Stimulated activated CD4-positive, alpha-beta T cell treated with anti-CD3 and anti-CD28 coated beads, Interleukin-4, amount 100 ng/mL, for 24 hours (primary cell): ENCODE measurements at places on chromosomes 7 and 10.
A peak's percentile ranks its signal among the peaks of the same experiment; 100 is the strongest.

DNA sequence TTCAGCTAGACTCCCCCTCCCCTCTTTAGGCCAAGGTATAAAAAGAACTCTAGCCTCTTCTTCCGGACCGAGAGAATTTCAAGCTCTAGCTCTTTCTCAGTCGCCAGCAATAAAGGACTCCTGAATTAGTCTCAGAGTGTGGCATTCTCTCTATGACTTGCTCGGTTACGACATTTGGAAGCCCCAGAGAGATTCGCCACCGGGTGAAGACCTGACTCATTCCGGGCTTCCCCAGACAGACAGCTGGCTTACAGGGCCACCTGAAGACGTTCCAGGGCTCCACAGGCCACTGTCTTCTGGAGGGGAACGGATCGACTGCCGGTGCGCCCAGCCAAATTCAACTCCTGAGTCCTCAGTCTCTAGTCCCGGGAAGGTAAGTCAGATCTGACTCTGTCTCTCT lies at the start of gene AKR1B15:
TSS of gene AKR1B15 (plus strand) at position 234 of the 400 bp plus-strand sequence. CDS start 15,510 bp downstream, outside the sequence.
- DNase-seq, result peak; percentile 9

DNA sequence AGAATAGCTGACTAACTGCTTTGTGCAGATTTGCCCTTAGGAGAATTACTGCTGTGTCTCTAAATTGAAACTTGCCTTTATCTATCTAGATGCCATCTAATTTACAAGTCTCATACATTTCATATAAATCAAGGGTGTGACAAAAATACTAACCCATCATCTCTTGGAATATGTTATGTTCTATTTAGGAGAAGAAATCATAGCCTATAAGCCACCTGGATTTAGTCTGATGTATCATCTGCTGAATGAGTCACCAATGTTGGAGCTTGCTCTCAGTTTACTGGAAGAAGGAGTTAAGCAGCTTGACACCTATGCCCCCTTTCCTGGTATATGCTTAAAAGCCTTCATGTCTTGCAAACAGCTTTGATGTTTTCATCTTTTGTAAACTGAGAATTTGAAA lies 43.5 kb downstream of the NUP205 start:
- no peak for DNase-seq

GRCh38 chr10:107914450-107915214 lies 750.1 kb upstream of the SORCS1 start:
- DNase-seq, result no peak

DNA sequence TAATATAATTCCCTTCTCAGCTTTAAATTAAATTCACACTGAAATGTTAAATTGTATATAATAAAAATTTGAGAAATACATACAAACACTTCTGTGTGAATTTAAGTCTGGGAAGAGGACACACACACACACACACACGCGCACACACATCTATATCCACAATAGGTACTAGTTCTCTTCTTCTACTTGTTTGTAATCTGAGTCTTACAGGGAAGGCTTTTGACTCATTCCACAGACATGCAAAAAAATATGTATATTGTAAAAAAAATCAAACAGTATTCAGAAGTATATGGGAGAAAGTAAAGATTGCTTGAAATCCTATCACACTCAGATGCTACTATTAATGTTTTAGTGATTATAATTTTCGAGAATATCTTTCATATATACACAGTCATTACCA lies 276.2 kb downstream of the MDFIC start:
- DNase-seq, result no peak

DNA sequence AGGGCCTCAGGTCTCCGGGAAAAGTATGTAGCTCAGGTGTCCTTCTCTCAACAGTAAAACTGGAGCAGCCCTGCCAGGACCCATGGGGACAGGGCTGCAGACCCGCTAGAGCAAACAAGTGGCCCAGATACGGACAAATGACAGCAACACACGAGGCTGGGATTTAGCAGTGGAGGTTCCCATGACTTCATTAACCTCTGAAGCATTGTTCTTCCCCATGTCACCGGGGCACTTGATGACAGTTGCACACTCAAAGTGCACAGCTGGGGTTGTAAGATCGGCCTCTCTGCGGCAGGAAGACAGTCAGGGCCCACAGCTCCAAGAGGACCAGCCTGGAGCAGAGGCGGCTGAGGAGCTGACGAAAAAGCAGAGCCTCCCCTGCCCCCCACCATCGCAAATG lies 12.5 kb upstream of the PODXL start:
- no peak for DNase-seq

GRCh38 chr10:118562851-118563250 lies 32.6 kb downstream of the PRLHR start:
- no peak for DNase-seq

DNA sequence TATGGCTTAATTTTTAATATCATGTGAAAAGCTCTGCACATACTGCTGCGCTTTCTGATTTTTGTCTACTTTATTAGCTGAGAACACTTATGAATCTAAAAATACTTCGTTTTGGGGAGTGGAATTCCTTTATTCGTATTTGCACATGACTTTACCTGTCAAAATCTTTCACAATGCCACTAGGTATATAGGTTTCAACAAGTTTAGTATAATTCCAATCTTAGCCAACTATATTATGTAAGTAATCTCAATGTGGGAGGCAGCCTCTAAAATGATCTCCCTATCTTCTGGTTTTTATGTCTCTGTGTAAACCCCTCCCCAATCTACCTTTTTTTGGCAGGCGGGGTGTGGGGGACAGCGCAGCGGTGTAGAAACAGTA lies 55.3 kb downstream of the PARD3 start:
- no peak for DNase-seq

DNA sequence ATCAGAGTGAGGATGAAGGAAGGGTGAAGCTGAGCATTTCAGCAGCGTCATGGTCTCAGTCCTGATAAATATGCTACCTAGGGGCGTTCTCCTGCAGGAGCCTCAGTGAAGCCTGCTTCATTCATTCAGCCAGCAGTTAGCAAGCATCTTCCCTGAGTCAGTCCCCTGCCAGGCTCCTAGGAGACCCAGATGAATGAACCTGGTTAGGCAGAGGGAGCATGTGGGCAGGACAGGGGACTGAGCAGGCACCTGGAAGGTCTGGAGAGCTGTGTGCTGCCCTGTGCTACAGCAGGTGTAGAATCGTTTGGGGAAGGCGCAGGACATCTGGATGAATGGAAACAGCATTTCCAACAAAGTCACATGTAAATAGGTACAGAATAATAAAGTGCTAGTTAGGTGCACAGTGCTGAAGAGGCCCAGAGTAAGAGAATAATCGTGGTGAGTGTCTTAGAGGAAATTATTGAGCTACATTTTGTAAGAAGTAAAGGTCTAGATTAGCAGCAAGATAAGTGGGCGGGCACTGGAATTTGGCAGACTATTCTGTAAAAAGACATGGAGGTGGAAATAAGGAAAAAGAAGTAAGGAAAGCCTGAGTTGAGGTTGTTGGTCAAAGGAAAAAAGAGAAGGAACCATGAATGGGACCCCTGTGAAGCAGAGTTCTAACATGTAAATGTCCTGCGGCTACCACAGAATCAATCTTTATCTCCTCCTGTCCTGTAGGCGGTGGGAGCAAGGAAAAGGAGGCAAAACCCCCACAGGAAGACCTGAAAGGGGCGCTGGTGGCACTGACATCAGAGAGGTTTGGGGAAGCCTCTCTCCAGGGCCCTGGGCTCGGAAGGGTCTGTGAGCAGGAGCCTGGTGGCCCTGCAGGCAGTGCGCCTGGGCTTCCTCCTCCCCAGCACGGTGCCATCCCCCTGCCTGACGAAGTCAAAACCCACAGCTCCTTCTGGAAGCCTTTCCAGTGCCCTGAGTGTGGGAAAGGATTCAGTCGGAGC lies 12.0 kb downstream of the ZSCAN25 start:
- DNase-seq, result no peak

DNA sequence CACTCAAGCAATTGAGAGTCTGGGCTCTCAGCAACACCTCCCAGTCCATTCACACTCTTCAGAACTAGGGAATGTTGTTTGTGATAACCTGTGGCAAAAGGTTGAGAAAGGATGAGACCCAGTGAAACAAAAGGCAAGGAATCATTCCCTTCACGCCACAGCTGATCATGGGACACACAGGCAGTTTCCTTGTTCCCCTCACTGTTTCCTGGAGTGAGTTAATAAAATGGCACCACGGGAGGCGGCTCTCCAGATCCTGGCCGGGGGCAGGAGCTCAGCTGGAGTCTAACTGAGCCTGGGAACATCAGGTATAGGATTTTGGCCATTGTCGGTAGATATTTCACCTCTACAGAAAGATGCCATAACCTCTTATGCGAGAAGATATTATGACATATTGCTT lies 107.3 kb upstream of the FAM171A1 start:
- no peak for DNase-seq

DNA sequence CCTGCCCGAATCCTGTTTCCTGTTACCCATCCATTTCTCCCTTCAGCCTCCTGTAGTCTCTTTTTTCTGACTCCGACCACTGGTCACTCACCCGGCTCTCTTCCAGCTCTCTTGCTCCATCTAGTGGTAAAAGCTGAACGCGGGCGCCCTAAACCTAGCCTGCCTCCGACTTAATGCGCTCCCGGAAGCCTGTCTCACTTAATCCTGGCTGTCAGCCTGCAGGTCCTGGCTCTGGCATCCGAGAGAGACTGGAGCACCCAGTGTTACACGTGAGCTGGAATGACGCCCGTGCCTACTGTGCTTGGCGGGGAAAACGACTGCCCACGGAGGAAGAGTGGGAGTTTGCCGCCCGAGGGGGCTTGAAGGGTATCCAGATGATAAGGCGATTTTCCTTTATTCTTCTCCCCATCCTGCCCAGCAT lies 10.3 kb downstream of the SUMF2 start:
- DNase-seq, result peak; percentile 73

DNA sequence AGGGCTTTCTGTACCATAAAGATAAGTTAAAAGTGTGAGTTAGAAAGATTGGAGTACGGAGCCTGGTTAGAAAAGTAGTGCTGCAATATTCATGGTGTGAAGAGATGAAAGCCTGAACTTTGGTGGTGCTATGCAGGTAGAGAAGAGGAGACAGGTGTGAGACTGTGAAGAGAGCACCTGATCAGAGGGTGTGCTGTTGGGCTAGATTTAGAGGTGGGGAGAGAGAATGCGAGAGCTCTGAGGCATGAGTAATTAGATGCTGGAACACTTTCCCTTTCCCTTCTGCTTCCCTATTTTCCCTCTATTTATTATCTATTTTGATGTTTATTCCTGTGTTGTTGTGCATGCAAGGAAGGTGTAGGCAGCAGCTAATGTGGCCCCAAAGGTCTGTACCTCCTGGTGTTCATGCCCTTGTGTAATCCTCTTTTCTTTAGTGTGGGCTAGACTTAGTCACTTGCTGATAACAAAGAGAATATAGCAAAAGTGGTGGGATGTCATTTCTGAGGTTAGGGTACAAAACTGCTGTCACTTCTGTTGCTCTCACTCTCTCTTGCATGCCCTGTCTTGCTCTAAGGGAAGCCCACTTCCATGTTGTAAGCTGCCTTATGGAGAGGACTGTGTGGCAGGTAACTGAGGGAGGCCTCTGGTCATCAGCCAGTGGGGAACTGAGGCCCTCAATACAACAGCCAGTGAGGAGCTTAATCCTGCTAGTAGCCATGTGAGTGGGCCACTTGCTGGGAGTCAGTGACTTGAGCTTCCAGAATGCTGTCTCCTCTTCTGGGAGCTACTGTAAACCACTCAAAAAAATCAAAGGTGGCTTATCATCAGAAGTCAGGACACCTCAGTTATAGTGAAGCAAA lies 2.6 kb upstream of the ATXN7L1 start:
- no peak for DNase-seq

DNA sequence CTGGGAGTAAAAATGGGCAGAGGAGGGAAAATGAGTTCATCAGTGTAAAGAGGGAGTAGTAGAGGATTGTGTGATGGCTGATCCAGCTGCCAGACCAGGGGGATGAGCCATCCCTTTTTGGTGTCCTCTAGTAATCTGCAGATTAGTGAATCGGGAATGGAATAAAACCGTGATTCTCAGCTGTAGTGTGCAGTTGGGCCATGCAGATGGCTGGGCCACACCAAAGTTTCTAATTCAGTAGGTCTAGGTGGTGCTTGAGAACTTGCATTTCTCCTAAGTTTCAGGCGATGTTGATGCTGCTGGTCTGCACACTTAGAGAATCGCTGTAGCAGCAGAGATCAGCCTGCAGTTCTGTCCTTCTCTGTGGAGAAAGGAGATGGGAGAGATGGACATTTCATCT lies 22.7 kb downstream of the PDCD11 start:
- no peak for DNase-seq

DNA sequence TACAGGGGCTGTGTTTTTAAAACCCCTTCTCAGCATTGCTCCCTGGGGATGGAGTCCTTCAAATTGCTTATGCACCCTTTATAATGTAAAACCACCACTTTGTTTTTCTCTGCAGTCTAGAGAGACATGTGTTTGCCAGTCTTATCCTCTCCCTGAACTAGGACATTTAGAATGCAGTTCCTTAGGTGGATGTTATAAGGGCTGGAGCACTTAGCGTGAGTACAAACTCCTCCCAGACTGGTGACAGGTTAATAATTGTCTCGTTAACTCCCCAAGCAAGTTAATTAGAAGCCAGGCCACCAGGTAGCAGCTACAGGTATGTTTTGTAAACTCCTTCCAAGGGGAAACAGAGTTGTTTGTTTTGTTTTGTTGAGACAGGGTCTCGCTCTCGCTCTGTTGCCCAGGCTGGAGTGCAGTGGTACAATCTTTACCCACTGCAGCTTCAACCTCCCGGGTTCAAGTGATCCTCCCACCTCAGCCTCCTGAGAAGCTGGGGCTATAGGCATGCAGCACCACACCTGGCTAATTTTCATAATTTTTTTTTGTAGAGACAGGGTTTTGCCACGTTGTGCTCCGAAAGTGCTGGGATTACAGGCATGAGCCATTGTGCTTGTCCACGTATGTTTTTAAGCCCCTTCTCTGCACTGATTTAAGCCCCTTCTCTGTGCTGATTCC lies 100.2 kb downstream of the FAM107B start:
- DNase-seq, result no peak

- DNase-seq, result no peak
These were observed 69.8 kb downstream of the PRKAG2 start for GRCh38 chr7:151806952-151807775.

DNA sequence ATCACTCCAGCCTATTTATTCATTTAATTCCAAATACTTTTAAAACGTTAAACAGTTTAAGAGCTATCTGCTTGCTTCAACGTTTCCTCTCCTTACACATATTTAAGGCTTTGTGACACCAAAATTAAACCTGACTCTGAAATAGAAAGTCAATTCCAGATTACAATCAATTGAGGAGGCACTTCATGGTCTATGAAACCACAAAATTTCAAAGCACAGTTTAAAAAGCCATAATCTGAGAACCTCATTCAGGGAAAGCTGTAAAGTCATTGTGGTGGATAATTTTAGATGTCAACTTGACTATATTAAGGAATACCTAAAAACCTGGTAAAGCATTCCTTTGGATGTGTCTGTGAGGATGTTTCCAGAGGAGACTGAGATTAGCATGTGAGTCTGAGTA lies 6.2 kb downstream of the SNX13 start:
- no peak for DNase-seq

GRCh38 chr10:35607475-35608327 lies 2.6 kb downstream of the GJD4 start:
- DNase-seq, result no peak

GRCh38 chr7:127588697-127589482 lies 679 bp downstream of the ARF5 start:
- peak; percentile 33 for DNase-seq

DNA sequence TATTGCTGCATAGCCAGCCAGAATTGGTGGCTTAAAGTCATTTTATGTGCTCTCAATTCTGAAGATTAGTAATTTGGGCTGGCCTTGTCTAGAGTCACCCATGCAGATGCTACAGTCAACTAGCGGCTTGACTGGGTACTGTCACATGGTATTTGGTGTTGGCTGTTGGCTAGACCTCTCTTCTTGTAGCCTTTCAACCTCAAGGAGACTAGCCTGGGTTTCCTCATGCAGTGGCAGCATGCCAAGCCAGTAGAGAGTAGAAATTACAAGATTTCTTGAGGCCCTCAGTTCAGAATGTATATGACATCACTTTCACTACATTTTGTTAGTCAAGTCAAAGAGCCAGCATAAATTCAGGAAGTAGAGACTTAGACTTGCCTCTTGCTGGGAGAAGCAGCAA lies 3.7 kb upstream of the ZNF800 start:
- no peak for DNase-seq
